ENCODE measurements at places on chromosomes 7 and 10.

DNA sequence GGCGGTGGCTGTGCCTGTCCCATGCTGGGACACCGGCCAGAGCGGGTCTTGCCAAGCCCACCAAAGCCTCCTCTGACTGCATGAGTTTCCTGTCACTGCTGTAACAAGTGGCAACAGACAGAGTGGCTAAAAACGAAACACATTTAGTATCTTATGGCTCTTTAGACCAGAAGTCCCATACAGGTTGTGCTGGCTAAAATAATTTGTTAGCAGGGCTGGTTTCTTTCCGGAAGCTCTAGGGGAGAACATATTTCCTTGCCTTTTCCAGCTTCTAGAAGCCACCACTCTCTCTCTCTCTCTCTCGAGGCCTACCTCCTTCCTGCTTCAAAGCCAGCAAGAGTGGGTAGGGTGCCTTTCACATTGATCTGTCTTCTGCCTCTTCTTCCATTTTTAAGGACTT lies 171.6 kb upstream of the PLPP4 start:
- no peak for DNase-seq

GRCh38 chr7:8261711-8262695 lies at the start of gene ICA1:
Gene ICA1 (minus strand): TSS chr7:8262167. CDS start chr7:8235926, 26,241 bp downstream.
- no peak for DNase-seq

DNA sequence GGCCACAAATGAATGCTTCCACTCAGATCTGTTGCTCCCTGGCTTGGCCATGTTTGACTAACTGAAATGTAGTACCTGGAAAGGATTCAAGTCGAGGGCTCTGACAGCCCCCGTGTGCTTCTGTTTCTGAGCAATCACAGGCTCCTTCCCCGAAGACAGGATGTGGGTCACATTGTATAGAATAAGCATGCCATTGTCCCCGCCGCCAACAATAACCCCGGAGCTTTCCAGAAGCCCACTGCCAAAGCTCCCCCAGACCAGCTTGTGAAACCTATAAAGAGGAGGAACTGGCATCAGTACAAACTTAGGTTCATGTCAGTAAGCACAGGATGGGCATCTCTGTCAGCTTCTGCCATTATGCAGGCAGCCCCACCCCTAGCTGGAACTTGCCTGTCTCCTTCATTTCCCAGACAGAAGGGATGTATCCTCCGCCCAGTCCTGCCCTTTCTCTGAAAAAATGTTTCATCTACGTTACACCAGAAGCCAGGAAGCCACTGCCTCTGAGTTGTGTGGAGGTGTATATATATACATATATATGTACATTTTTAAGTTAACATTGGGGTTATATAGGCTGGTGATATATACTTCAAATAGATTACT lies 10.3 kb downstream of the SEC31B start:
- no peak for DNase-seq

- DNase-seq: no peak
These were observed 91.4 kb downstream of the ZNF777 start for GRCh38 chr7:149369497-149369896.

- no peak for DNase-seq
These were observed 32.3 kb downstream of the CAV1 start for GRCh38 chr7:116557066-116557585.

GRCh38 chr10:62996925-62997324 lies 136.2 kb upstream of the NRBF2 start:
- no peak for DNase-seq

DNA sequence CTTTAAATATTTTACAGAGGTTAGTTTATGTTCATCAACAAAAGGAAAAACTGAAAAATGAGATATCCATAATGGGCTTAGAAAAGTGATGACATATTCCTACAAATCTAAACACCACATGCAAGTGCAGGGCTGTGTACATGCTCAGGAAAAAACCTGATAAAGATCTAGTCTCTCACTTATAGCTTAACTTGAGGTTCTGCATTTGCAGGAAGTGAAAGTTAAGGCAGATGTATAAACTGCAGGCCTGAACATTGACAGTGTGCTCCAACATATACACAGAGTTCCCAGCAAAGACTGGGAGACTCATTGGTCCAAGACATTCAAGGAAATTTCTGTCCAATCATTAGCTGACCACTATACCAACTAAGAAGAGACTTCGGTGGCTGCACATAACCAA lies 63.8 kb upstream of the RET start:
- DNase-seq: no peak

DNA sequence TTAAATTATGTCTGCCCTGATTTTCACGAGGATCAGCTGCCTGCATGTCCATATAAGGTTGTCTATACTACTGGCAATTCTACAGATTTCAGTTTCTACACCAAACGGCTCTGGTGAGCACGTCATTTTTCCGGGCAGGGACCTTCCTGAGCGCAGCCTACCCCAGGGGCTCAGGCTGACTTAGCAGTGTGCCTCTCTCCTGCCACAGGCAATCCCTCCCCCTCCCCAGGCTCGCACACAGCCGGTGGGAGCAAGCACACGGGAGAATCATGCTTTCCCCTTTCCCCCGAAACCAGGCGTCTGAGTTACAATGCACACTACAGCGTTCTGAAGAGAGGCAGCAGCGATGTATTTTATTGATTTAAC lies 1.7 kb downstream of the KLF6 start:
- DNase-seq: no peak

GRCh38 chr10:118528426-118528825 lies 67.0 kb downstream of the PRLHR start:
- DNase-seq: no peak

All from GOT3 (cell line).